ENCODE measurements at places on chromosomes 2 and 18.
A peak's percentile ranks its signal among the peaks of the same experiment; 100 is the strongest.

DNA sequence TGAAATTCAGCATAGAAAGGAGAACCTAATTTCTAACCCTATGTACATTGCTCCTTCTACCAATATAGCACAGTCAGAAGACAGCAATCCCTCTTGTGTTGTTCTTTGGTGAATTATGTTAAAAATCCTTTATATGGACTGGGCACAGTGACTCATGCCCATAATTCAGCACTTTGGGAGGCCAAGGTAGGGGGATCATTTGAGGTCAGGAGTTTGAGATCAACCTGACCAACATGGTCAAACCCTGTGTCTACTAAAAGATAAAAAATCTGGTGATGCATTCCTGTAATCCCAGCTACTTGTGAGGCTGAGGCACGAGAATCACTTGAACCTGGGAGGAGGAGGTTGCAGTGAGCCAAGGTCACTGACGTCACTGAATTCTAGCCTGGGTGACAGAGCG, 195.6 kb downstream of the TMX3 start:
- no peak for DNase-seq

GRCh38 chr2:68185541-68186164, 28.0 kb downstream of the PNO1 start:
- DNase-seq: peak; percentile 62

GRCh38 chr2:187329586-187329985, 118.5 kb downstream of the CALCRL start:
- DNase-seq: no peak

GRCh38 chr18:27040796-27041195, 144.3 kb downstream of the CHST9 start:
- no peak for DNase-seq

DNA sequence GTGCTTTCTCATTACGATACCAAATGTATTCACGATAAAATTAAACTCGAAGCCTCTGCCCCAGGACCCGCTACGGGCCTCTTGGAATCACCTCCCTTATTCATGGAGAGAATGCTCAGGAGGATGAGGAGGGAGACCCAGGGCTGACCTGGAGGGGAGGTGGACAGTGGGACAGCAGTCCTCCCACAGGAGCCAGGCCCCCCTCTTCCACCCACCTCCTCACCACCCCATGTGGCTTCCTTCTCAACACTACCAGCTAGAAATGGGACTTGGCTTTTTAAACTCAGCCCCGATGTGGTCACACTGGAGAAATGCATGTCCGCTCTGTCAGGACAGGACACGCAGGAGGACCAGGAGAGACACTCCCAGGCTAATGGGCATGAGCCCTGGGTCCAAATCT, 147.9 kb upstream of the ID2 start:
- no peak for DNase-seq

GRCh38 chr2:152542995-152543481, 174.2 kb downstream of the PRPF40A start:
- no peak for DNase-seq

DNA sequence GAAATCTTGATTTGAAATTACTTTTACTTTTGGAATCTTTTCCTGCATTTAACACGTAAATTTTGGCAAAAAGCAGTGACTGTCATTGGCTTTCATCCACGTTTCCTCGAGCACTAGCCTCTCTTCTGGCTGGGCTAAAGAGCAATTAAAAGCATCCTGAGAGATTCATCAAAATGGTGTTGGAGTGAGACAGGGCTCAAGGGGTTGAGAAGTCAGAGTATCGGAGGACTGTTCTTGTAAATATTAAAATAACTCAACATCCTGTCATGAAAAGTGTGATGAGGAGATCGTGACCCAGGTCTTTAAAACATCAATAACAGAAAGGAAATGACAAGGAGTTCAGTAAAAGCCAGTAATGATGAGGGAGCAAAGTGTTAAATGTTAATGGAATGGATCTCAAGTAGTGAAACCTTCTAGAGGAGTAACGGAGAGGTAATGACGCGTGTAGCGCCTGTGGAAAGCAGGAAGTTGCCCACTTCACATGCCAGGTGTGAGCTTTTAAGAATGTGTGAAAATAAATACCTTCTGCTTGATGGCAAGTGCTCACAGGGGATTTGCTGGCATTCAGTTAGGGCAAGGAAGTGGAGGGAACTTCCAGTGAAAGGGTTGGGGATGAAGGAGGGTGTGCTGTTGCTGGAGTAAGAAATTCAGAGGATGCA, 754.4 kb downstream of the ADCYAP1 start:
- no peak for DNase-seq

GRCh38 chr18:54284535-54284934, 15.2 kb downstream of the POLI start:
- no peak for DNase-seq

GRCh38 chr2:12803607-12804006, 86.9 kb downstream of the TRIB2 start:
- DNase-seq: no peak

DNA sequence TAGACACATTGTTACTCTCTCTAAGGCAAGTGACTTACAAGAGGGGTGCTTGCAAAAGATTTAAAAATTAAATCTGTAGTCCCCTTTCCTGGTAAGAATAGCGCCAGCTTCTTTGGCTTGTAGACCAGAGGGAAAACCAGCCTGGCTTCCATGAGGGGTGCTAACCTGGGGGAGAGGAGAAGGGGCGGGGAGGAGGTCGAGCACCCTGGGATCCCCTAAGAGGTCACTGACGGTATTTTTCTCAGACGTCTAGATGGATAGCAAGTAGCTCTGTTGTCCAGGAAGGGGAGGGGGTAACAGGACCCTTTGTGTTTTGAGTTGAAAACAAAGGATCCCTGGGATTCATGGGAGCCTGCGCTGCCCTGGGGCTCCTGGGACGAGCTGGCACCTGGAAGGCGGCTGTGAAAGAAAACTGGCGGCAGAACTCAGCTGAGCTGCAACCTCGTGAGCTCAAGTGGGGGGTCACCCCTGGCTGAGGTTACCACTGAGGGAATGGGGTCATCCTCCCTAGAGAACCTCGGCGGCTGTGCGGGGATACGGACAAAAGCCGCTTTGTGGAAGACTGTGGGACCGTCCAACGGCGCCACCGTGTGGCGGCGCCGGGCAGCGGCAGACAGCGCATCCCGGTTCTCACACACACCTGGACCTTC, 37.8 kb upstream of the MRPL19 start:
- peak; percentile 44 for DNase-seq

DNA sequence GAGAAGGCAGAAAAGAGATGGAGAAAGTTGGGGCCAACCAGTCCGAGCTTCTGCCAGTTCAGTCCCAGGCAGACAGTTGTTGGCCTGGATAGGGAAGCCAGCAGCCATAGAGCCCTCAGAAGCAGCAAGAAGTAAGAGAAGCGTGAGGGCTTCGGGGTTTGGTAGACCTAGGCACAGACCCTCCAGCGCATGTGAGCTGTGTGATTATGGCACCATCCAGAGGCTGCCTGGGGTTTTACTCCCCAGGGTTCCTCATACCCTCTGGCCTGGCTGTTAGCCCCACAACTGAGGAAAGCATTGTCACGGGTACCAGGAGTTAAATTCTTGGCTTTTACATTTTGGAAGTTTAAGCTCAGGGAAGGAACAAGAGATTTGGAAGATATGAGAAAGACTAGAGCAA, 93.7 kb upstream of the RAB6C start:
- no peak for DNase-seq

GRCh38 chr2:116582850-116583249, 1231.6 kb upstream of the DDX18 start:
- no peak for DNase-seq

- DNase-seq: no peak
Observed at GRCh38 chr2:216522892-216523502, 24.4 kb downstream of the RPL37A start.

GRCh38 chr2:185738679-185739472, at the start of gene FSIP2:
Gene FSIP2, plus strand, starts transcription at chr2:185738804. Its CDS starts 91 bp downstream, at chr2:185738895.
- no peak for DNase-seq

GRCh38 chr18:61222206-61222605, 111.0 kb upstream of the CDH20 start:
- DNase-seq: no peak

GRCh38 chr2:214934006-214934405, 124.5 kb upstream of the BARD1 start:
- DNase-seq: no peak

DNA sequence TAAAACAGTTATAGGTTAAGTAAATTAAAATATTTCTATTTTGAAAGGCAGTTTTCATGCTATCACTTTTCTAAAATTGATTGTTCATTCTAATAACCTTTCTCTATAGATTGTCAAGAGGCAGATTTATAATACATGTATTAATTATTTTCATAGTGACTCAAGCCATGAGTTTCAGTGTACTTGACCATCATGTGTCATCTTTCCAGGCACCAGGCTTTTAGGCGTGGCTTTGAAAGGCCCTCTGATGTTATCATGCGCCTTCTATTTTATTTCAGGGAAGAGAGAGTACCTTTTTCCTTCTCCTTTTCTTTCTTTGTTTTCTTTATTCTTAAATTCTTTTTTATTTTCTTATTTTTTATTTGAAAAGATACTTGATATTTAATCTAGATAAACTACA, 128.3 kb upstream of the ETAA1 start:
- DNase-seq: no peak

GRCh38 chr2:60505240-60505879, 48.1 kb downstream of the BCL11A start:
- no peak for DNase-seq

- DNase-seq: no peak
Observed at GRCh38 chr2:23695214-23695889, 231.6 kb downstream of the ATAD2B start.

- DNase-seq: no peak
Observed at GRCh38 chr18:24935896-24936295, 416.1 kb downstream of the ZNF521 start.

- DNase-seq: no peak
Observed at GRCh38 chr2:3456125-3456524, 63.2 kb downstream of the ADI1 start.

DNA sequence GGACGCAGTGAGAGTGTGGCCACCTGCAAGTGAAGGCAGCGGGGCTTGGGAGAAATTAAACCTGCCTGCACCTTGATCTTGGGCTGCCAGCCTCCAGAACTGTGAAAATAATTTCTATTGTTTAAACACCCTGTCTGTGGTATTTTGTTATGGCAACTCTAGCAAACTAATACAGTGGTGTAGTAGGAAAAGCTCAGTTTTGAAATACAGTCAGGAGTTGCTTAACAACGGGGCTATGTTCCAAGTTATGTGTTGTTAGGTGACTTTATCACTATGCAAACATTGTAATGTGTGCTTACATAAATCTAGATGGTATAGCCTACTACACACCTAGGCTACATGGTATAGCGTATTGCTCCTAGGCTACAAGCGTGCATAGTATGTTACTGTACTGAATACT, 93.4 kb upstream of the FN1 start:
- no peak for DNase-seq

- no peak for DNase-seq
Observed at GRCh38 chr2:26614216-26615138, 26.7 kb downstream of the CIB4 start.

GRCh38 chr2:170101789-170102188, 76.2 kb upstream of the MYO3B start:
- no peak for DNase-seq

GRCh38 chr18:36734596-36734995, 94.2 kb downstream of the TPGS2 start:
- DNase-seq: no peak

GRCh38 chr2:65885266-65885665, 452.9 kb upstream of the SPRED2 start:
- DNase-seq: no peak

DNA sequence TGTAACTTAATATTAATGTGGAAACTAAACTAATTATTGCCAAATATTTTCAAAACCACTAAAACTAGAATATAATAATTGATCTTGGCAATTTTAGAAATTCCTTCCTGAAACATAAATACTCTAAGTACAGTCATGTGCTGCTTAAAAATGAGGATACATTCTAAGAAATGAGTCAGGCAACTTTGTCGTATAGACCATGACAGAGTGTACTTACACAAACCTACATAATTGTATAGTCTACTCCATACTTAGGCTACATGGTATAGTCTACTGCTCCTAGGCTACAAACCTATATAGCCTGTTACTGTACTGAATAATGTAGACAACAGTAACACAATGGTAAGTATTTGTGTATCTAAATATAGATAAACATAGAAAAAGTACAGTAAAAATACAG, 27.6 kb downstream of the FEZ2 start:
- no peak for DNase-seq
